ENCODE measurements at places on chromosomes 3 and 15.

- no peak for DNase-seq
Measured at GRCh38 chr3:2944628-2945027, 165.5 kb downstream of the IL5RA start.

DNA sequence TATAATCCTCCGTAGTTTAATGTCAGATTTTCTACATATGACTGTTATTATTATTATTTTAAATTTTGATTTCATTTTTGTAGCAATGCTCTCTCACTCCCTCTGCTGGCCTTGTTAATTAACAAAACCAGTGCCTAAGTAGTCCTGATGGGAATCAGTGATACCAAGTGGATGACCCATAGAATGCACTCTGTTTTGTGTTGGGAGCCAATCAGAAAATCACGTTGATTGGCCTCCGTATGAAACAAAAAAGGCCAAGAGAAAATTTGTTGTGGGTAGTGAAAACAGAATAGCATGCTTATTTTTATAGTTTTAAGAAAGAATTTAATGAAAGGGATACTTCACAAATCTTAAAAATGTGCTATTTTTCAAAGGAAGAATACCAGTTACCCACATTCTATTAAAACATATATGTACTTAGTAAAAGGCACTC is 34.4 kb upstream of the MEIS2 start:
- DNase-seq = peak; percentile 3

DNA sequence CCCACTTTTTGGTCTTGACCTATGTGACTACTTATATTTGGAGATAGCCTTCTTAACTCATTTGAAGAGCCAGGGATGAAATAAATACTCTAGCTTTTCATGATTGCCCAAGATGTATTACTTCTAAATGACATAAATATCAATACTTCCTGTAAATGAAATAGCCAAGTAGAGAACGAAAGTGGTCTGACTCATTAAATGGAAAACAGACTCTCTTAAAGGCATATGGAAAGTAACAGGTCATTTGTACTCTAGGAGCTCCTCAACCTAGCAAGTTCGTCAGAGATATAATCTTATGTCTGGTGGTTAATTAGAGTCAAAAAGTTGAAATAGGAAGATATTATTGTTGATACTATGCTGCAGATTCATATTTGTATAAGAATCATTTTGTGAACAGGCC is 1105.4 kb downstream of the TUSC7 start:
- no peak for DNase-seq

DNA sequence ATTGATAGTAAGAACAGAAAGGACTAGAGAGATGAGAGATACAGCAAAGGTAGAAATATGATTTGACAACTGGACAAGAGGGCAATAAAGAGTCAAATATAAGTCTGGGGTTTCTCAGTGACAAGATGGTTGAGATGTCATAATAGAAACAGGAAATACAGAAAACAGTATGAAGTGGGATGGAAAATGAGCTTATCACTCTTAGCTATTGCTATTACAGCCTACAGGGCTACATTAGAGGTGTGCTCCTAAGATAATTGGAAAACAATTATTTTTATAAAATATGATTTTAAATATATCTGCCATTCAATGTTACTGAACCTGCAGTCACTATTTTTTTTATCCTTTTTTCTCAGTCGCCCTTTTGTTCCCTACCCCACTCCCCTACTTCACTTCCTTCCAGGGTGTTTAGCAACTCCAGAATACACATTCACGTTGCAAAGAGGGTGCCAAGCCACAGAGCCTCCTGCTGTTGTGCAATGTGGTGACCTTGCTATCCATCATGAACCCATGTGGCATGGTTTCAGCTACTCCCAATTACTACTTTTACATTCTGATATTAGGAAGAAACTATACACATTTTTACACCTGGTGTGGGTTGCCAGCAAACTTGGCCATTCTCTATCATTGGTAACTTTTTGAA is 6.0 kb downstream of the NRG4 start:
- DNase-seq = no peak

DNA sequence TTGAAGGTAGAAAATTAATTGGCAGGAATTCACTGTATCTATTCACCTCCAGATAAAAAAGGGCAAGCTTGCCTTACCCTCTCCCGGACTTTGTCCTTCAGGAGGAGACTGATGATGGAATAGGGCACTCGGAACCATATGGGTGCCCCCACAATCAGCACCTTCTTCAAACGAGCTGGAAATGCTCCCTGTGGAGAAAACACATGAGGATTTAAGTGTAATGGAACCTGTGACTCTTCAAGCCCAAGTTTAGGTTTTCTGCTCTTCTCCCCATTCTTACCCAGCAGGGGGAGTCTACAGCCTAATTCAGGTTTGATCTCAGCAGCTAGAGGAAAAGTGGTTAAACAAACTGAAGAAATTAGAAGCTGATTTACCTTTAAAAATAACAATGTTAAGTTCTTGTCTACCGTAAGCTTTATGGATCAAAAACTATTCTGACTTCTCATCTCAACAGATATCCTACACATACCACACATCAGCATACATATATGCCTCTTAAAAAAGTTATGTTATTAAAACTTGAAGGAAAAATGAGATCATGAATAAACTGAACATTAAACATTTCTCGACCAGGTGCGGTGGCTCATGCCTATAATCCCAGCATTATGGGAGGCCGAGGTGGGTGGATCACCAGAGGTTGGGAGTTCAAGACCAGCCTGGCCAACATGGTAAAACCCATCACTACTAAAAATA is 57.5 kb upstream of the SIN3A start:
- peak; percentile 26 for DNase-seq

DNA sequence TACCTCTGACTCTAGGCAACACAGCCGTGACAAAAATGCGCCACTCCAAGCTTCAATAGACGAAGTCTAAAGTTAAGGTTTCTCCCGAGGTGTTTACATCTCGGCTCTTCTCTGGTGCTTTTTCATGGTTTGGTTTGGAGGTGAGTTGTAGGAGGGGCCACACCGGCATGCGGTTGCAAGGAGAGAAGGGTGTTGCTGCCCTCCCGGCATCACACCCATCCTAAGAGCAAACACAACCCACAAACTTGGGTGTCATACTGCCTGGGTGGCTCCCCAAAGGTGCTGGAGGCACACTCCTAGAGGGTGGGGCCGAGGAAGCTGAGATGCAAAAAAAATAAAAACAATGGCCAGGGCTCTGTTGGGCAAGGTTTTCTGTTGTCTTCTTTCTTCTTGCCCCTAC is 225.2 kb upstream of the ICE2 start:
- no peak for DNase-seq

GRCh38 chr15:98394546-98394945 is 253.8 kb upstream of the IGF1R start:
- no peak for DNase-seq

All from activated CD4-positive, alpha-beta T cell treated with anti-CD3 and anti-CD28 coated beads, Interleukin-2, Interleukin-6, amounts not matched to agents 100 ng/mL and 50 ng/mL, durations not matched to agents 16 hours and 8 hours (primary cell).